ENCODE measurements at places on chromosomes 2 and 18.

DNA sequence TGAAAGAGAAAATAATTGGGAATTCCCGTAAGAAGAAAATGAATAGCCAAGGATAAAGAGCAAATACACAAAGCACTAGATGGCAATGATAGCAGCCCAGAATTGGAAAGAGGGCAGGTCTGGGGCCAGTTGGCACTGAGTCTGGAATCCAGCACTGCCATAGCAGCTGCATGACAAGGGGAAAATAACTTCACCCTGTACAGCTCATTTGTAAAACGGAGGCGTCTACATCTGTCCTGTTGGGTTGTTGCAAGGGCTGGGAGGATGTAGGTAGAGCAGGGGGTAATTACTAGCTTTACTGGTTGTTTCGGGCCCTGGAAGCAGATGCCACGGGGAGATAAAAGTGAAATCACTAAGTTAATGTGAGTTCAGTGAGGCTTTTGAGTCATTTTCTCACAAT, 110.0 kb upstream of the RASGRP3 start:
- no peak for DNase-seq

GRCh38 chr2:110770959-110771431, 38.6 kb downstream of the ACOXL start:
- DNase-seq = no peak

- no peak for DNase-seq
Measured at GRCh38 chr2:126885751-126886210, 12.9 kb upstream of the TEX51 start.

GRCh38 chr2:107412981-107413380, 413.7 kb upstream of the RGPD4 start:
- DNase-seq = no peak

GRCh38 chr2:86037795-86038192, 67.9 kb downstream of the POLR1A start:
- DNase-seq = no peak

- DNase-seq = no peak
Measured at GRCh38 chr2:26564121-26564644, 77.0 kb downstream of the CIB4 start.

- no peak for DNase-seq
Measured at GRCh38 chr18:42330296-42330695, 375.3 kb downstream of the PIK3C3 start.

GRCh38 chr2:168145426-168146310, 101.7 kb downstream of the STK39 start:
- no peak for DNase-seq

- no peak for DNase-seq
Measured at GRCh38 chr2:138267161-138267901, 234.2 kb upstream of the SPOPL start.

GRCh38 chr2:239607517-239608191, 206.8 kb upstream of the HDAC4 start:
- DNase-seq = no peak

- DNase-seq = no peak
Measured at GRCh38 chr2:150090031-150090430, 397.4 kb downstream of the RND3 start.

DNA sequence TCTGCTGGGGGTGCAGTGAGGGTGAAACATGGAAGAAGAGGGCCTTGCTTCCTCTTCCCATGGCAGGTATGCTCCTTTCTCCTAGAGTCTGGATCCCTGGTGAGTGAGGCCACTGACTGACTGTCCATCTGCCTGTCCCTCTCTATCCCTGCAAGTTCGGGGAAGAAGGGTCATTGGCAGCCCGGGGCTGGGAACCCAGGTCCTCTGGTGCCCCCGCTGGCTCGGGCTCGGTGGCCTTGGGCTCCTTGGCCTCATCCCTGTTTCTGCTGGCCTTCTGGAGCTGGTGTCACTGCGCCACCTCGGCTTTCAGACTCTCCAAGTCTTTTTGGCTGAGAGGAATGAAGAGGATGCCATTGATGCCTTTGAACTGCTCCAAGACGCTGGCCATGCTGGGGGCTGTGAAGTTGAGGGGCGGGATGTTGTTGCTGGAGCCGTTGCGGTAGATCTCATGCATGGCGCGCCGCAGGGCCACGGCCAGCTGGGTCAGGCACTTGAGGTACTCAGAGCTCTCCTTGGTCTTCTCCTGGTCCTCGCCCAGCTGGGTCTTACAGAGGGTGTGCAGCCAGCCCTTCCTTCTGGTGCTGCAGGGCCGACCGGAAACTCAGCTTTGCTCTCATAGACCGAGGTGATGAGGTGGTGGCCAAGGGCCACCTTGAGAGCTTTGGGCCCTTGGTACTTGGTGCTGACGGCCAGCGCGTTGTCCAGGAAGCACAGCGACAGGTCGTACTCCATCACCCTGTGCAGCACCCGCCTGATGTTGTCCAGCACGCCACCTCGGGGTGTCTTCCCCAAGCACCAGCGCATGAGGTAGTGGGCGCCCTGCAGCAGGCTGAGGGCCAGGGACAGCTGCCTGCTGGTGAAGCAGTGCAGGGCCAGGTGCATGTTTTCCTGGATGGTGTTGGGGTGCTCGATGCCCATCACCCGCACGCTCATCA, 6.3 kb downstream of the MEP1B start:
- DNase-seq = no peak

GRCh38 chr2:236731767-236732580, 162.3 kb downstream of the ACKR3 start:
- DNase-seq = no peak

GRCh38 chr2:43508209-43508608, 87.6 kb downstream of the THADA start:
- no peak for DNase-seq

DNA sequence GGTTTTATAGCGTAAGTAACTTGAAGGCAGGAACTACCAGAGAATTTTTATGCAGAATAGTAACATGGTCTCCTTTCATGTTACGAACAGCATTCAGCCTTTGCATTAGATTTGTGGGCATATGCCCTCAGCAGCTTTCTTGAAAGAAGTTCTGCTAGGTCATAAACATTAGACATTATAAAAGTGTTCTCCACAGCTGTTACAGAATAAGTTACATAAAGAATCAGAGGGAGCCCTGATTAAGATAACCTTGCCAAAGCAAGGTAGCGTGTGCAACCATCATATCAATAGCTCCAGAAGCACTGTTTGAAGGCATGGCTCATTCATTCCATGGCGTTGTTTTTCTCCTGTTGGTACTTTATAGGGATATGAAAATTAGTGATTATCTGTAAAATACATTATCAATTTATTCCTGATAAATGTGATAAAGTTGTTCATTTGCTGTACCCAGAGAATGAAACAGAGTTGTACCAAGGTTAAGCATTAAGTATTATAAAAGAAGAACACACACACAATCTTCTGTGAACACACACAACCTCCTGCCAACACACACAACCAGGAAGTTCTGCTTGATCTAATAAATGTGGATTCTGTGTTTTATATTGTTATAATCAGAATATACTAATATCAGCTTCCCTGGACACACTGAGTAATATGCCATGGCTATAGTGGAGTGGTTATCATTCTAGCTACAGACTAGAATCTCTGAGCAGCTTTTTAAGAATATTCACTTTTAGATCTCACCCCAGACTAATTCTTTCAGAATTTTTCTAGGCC, 286.7 kb upstream of the SLC39A10 start:
- no peak for DNase-seq

- DNase-seq = no peak
Measured at GRCh38 chr2:20292984-20293383, 57.7 kb downstream of the PUM2 start.
